ENCODE measurements at places on chromosomes 7 and 10.

- no peak for DNase-seq
Observed at GRCh38 chr7:5429253-5429856, 5.7 kb upstream of the TNRC18 start.

- no peak for DNase-seq
Observed at GRCh38 chr10:104521901-104522694, 119.0 kb upstream of the SORCS3 start.

GRCh38 chr7:112571852-112572607, 91.2 kb downstream of the LSMEM1 start:
- no peak for DNase-seq

GRCh38 chr7:79453558-79454360, at the start of gene MAGI2:
TSS of gene MAGI2 (minus strand) at chr7:79453667. CDS start at chr7:79453320, 347 bp downstream.
- DNase-seq, result peak; percentile 3

DNA sequence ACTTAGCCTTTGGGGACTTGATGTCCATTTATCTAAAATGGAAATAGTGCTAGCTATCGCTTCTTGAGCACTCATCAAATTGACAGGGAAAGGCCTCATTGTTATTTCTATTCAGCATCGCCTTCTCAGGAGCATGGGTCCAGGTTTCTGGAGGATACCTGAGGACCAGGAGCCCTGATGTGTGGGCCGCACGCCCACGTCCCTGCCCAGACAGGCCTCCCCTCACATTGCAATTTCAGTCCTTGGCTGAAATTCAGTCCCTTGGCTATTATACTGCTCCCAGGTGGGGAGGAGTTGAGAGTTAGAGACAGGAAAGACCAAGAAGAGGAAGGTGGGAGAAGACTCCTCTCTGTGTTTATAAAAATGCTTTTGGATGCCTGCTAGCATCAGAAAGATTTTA, 38.9 kb downstream of the GPRIN2 start:
- no peak for DNase-seq
